ENCODE measurements at places on chromosomes 4 and X. TPM values are rescaled to one million over a fixed set of nuclear protein-coding genes. Genes with fewer than 3 reads are reported as not detected.

MAGIX gene
- total RNA-seq, result 2.8 TPM

RBM47 gene
- 1.4 TPM for total RNA-seq

MAOB gene
- 3.8 TPM for total RNA-seq

NLGN4X gene
- total RNA-seq, result 9.8 TPM

CD99 gene
- 259 TPM for total RNA-seq

SUPT20HL2 gene
- not detected for total RNA-seq

ZIC3 gene
- total RNA-seq, result not detected

RNF150 gene
- 0.13 TPM for total RNA-seq

EPGN gene
- 0.13 TPM for total RNA-seq

DACH2 gene
- not detected for total RNA-seq
